ENCODE measurements at places on chromosomes 1 and 21. TPM values are rescaled to one million over a fixed set of nuclear protein-coding genes. Genes with fewer than 3 reads are reported as not detected.

BATF3 gene
- 1.8 TPM for total RNA-seq

SNX7 gene
- total RNA-seq, result 20.6 TPM

SIM2 gene
- total RNA-seq, result not detected

OR2L8 gene
- total RNA-seq, result not detected

DNA sequence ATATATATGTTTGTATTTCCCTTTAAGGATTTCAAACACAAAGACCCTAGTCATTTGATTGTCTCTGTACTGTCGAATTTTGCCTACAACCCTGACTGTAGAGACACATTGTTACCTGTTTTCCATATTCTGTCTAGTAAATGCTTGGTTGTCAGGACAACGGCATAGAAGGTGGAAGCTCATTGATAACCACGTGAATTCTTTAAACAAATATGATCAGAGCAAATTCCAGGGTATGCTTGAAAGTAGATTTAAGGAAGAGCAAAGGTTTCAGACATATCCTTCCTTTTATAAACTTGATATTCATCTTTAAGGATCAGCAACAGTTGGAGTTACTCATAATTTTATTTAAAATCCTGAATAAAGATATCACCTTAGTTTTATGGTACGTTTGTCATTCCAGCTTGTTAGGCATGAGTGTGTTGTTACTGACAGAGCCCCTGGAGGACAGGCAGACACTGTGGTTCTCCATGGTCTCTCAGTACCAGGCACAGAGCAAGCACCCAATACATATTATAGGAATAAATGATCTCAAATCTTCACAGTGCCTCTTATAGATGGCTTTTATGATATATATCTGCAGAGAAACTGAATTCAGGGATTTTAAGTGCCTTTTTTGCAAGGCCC, 203.2 kb downstream of the FGGY start:
- no peaks in the 10 kb centered on the region for H3K4me1 ChIP-seq
- H3K36me3 ChIP-seq, result no peaks in the 10 kb centered on the region
- no peak for DNase-seq

- no peak overlapping the region for H3K4me3 ChIP-seq
- no peaks in the 10 kb centered on the region for H3K27me3 ChIP-seq
- peaks cover 58% of the 10 kb centered on the region for H3K4me1 ChIP-seq
Measured at GRCh38 chr1:217079584-217079983, 356.4 kb upstream of the ESRRG start.

DNA sequence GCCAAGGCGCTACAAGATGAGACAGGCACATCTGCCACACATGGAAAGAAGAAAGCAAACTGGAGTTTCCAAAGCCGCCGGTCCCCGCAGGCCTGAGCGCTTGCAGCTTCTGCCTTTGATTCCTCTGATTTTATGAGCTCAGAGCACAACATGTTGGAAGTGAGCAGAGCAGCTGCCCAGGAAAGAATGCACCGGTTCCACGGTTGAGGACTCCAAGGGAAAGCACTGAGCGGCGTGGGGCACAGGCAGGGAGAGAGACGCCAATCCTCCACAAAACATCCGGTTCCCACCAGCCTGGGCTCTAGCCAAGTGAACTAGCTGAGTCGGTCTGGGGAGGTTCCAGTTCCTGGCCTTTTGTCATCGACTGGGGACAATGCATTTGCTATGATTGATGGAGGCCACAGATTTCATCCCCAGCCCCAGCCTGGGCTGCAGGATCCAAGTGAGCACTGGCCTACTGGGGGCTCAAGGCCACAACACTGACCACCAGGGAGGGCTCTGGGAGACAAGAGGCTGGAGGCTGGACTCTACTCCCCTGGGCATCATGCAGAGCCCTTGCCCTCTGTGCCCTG, 253.1 kb upstream of the IRF2BP2 start:
- H3K27ac ChIP-seq, result no peak overlapping the region
- no peaks in the 10 kb centered on the region for H3K27me3 ChIP-seq
- H3K4me3 ChIP-seq, result no peak overlapping the region
- peaks cover 5% of the 10 kb centered on the region for H3K4me1 ChIP-seq
- no peaks in the 10 kb centered on the region for H3K36me3 ChIP-seq

DNA sequence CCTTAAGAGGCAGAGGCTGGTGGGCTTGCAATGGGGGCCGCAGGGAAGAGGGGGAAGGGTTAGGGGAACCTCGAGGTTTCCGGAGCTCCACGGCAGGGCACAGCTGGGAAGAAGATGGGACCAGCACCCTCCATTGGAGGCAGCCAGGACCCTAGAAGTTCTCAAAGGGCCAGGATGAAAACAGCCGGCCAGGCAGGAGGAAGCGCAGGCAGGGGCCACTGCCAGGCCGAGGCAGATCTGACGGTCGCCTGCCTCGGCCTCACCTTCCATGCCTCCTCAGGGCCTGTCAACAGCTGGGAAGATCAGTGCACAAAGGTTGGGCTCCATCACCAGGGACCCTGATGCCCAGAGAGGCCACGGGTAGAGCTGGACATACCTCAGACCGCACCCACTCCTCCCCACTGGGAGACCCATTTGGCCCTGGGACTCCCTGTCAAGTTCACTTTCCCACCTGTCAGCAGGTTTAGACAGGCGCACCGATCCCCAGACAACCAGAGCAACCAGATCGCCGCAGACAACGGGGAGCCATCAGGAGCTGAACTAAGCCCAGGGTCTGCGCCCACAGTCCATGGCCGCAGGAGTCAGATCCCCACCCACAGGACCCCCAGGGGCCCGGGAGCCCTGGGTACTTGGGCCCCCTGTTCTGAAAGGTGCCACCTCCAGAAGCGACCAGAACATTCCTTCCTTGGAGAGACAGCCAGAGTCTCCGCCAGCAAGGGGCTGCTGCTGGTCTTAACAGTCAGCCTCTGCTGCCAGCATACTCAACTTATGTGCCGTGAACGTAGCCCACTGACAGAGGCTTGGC, 2.2 kb downstream of the SLC19A1 start:
- H3K36me3 ChIP-seq, result no peaks in the 10 kb centered on the region
- H3K4me1 ChIP-seq, result peaks cover 14% of the 10 kb centered on the region
- no peak for DNase-seq
- no peaks in the 10 kb centered on the region for H3K27me3 ChIP-seq
- H3K4me3 ChIP-seq, result no peak overlapping the region
- no peak overlapping the region for H3K27ac ChIP-seq

DNA sequence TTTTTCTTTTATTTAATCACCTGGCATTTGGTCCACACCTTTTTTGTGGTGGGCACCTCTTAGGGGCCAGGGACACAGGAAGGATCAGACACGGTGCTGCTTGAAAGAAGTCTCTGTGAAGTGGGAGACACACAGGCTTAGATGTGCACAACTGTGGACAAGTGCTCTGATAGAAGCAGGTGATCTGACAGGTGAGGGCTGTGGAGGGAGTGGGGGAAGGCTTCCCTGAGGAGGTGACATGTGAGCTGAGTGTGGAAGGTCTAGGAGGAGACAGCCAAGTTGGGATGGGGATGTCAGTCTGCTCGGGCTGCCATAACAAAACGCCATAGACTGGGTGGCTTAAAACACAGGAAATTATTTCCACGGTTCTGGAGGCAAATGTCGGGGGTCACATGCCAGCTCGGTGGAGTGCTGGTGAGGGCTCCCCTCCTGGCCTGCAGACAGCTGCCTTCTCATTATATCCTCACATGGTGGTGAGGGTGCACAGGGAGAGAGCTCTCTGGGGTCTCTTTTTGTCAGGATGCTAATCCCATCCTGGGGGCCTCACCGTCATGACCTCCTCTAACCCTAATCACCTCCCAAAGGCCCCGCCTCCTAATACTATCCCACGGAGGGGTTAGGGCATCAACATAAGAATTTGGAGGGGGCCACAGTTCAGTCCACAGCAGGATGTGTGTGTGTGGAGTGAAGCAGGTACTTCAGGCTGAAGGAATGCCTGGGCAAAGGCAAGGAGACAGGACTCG, 5.2 kb upstream of the KIAA1614 start:
- DNase-seq, result no peak
- peaks cover 14% of the 10 kb centered on the region for H3K27me3 ChIP-seq
- H3K4me3 ChIP-seq, result no peak overlapping the region
- no peak overlapping the region for H3K27ac ChIP-seq
- H3K36me3 ChIP-seq, result no peaks in the 10 kb centered on the region
- no peaks in the 10 kb centered on the region for H3K4me1 ChIP-seq

DNA sequence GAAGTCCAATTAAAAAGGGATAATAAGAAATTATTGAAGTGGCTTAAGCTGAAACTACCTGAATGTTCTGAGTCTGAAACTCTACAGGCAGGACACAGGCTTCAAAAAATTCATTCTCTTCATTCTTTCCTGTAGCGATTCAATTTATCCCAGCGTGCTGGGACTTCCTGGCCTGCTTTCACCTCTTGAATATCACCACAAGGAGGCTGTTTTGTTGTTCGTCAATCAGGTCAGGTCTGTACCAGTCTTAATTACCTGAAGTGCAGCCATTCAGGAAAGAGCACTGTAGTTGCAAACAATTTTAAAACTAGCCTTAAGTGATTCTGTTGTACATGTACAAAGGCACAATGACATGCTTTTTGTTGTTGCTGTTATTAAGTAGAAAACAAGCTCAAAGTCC, 38.4 kb downstream of the FYB2 start:
- H3K4me3 ChIP-seq, result no peak overlapping the region
- H3K27me3 ChIP-seq, result no peaks in the 10 kb centered on the region
- H3K27ac ChIP-seq, result no peak overlapping the region
- no peaks in the 10 kb centered on the region for H3K4me1 ChIP-seq
- no peak for DNase-seq

- peaks cover 37% of the 10 kb centered on the region for H3K4me1 ChIP-seq
- no peak overlapping the region for H3K4me3 ChIP-seq
- no peak for DNase-seq
- H3K36me3 ChIP-seq, result no peaks in the 10 kb centered on the region
- H3K27ac ChIP-seq, result peak overlapping the region; percentile 76
Measured at GRCh38 chr1:183842795-183843144, 37.9 kb downstream of the RGL1 start.

GRCh38 chr21:44900559-44901251, 20.0 kb downstream of the ITGB2 start:
- no peak for DNase-seq
- H3K27ac ChIP-seq, result no peak overlapping the region
- no peak overlapping the region for H3K4me3 ChIP-seq
- no peaks in the 10 kb centered on the region for H3K27me3 ChIP-seq
- H3K4me1 ChIP-seq, result no peaks in the 10 kb centered on the region
- no peaks in the 10 kb centered on the region for H3K36me3 ChIP-seq

- H3K4me1 ChIP-seq, result no peaks in the 10 kb centered on the region
- H3K36me3 ChIP-seq, result no peaks in the 10 kb centered on the region
- H3K27ac ChIP-seq, result no peak overlapping the region
- DNase-seq, result no peak
- no peak overlapping the region for H3K4me3 ChIP-seq
Measured at GRCh38 chr1:27618341-27619082, 14.6 kb upstream of the AHDC1 start.

DNA sequence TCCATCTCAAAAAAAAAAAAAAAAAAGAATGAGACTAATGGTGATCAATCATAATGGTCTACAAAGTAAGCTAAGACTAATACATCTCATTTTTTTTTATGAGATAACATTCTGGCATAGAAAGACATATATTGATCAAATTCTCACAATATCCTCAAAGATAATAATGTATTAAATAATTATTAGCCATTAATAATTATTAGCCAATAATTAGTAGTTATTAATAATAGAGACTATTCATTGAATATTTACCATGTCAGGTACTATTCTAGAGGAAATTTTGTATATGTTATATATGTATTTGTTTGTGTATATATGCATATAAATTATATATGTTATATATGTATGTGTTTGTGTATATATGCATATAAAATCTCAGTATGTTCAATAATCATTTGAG, 137.7 kb upstream of the PTBP2 start:
- no peaks in the 10 kb centered on the region for H3K27me3 ChIP-seq
- H3K36me3 ChIP-seq, result no peaks in the 10 kb centered on the region
- no peak for DNase-seq
- H3K27ac ChIP-seq, result no peak overlapping the region

GRCh38 chr1:7121622-7121988, 336.4 kb downstream of the CAMTA1 start:
- H3K4me1 ChIP-seq, result peaks cover 2% of the 10 kb centered on the region
- H3K27me3 ChIP-seq, result no peaks in the 10 kb centered on the region
- H3K4me3 ChIP-seq, result no peak overlapping the region
- H3K27ac ChIP-seq, result no peak overlapping the region
- no peak for DNase-seq
- H3K36me3 ChIP-seq, result no peaks in the 10 kb centered on the region

GRCh38 chr1:101199637-101199982, 37.2 kb upstream of the S1PR1 start:
- H3K4me3 ChIP-seq, result no peak overlapping the region
- DNase-seq, result no peak
- peaks cover 27% of the 10 kb centered on the region for H3K4me1 ChIP-seq
- H3K27me3 ChIP-seq, result no peaks in the 10 kb centered on the region

GRCh38 chr1:236623371-236624166, 19.3 kb upstream of the HEATR1 start:
- DNase-seq, result peak; percentile 41
- no peak overlapping the region for H3K27ac ChIP-seq
- H3K27me3 ChIP-seq, result no peaks in the 10 kb centered on the region
- no peak overlapping the region for H3K4me3 ChIP-seq
- no peaks in the 10 kb centered on the region for H3K36me3 ChIP-seq

GRCh38 chr21:37047079-37047478, 25.8 kb downstream of the PIGP start:
- DNase-seq, result no peak
- no peak overlapping the region for H3K4me3 ChIP-seq
- H3K4me1 ChIP-seq, result no peaks in the 10 kb centered on the region
- H3K36me3 ChIP-seq, result no peaks in the 10 kb centered on the region
- H3K27ac ChIP-seq, result no peak overlapping the region

DNA sequence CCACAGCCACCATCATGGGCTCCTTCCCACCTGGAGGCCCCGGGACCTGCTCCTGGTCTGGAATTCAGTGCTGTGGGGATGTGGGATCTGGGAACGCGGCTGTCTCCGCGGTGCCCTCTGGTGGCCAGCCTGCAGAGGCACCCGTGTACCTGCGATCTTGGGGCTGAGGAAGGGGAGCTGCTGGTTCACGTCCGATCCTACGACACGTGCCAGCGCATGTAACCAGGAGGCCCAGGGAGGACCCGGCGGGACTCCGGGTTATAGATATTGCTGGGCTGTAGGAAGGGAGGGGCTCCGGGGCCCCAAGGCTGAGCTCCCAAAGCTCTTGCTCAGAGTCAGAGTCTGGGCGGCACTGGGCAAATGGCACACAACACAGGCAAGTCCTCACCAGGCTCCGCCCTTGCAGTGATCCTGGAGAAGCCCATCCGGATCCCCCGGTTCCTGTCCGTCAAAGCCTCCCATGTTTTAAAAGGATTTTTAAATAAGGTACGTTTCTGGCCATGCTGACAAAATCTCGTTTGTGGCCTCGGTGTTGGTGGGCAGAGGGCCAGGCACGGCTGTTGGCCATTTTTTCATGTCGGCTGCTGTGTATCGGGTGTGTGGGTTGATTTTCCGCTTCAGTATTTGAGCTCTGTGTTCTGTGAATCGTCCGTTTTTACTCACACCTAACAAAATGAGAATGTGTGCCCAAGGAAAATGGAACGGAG, 20.1 kb downstream of the FAAP20 start:
- H3K36me3 ChIP-seq, result peaks cover 3% of the 10 kb centered on the region
- peak; percentile 77 for DNase-seq
- H3K4me3 ChIP-seq, result no peak overlapping the region

All from cardiac muscle cell (in vitro differentiated cells and primary cell).